Activated T-helper 1 cell treated with Interleukin-2 at 50 U/mL for 16 hours (primary cell): ENCODE measurements at places on chromosomes 7 and 10.

DNA sequence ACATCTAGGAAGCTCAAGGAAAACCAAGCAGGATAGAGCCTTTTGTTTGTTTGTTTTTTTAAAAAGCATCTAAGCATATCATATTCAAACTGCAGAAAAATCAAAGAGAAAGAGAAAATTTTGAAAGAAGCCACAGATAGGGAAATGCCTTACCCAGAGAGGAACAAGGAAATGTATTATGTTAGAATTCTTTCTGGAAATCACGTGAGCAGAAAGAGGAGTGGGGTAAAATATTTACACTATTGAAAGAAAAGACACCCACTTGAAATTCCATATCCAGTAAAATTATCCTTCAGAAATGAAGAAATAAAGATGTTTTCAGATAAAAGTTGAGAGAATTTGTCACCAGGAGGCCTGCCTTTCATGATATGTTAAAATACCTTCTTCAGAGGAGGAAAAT is 775.7 kb upstream of the IGFBP3 start:
- DNase-seq = no peak

DNA sequence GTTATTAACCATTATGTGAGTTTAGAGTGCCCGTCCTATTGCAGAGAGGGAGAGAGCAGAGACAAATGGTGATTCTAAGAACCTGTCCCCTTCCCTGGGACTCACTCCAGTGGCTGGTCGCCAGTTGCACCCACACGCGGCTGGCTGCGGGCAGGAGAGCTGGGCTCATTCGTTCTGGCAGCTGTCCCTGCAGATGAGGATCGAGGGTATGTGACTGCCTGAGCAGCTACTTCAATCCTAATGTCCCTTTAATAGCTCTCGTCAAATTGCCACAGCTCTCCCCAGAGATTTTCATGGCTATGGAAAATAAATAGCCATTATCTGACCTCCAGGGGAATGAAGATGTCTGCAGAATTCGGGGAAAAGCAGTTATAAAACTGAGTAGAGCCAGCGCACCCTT is 41.6 kb downstream of the RBM28 start:
- no peak for DNase-seq

DNA sequence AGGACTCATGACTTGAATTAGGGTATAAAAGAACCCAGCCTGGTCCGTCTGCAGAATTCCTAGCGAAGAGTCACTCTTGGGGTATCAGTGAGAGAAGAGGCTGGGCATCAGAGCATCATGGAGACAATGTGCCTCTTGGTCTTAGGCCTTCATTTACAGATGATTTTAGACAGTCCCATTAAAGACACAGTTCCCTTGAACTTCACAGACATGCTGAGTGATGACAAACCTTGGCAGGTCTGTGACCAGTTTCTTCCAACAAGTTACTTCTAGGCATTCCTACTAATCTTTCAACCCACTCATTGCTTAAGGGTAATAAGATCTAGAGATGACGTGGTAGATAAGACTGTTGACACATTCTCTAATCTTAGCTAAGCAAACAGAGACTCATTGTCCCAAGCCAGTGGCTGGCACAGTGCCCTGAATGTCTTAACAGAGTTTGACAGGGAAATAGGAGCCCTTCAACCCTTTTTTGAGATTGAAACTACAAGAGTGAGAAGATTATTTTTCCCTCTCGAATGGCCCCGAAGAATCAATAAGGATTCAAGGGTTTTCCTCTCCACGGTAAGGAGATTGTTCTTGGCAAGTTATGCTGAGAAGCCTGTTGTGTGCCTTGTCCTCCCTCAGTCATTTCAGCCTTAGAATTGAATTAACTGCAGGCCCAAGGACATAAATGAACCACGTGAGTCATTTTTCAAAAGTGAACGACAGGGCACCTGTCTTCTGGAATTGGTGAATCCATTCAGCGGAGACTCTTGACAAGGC is 281.1 kb downstream of the CCDC3 start:
- DNase-seq = no peak

DNA sequence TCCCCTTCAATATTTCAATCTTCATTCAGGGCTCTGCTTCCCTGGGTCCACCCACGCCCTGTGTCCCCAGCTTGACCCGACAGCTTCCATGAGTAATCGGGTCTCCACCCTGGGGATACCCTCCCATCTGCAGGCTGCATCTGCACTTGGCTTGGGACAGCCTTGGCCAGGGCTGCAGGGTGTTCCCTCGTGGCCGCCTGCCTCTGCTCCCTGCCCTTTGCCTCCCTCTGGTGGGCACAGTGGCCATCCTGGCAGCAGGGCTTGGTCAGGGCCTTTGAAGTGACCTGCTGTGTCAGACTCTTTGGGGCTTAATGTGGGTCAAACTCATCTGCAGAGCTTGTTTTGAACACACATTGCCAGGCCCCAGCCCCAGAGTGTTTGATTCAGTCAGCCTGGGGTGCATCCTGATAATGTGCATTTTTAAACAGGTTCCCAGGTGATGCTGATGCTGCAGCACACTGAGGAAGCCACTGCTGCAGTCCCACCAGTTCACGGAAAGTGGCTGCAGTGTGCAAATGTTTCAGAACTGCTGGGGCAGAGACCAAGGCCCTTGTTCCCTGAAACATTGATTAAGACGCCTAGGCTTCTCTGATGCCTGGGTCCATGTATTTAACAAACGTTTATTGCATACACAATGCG is 80.7 kb upstream of the SEC61G start:
- no peak for DNase-seq

DNA sequence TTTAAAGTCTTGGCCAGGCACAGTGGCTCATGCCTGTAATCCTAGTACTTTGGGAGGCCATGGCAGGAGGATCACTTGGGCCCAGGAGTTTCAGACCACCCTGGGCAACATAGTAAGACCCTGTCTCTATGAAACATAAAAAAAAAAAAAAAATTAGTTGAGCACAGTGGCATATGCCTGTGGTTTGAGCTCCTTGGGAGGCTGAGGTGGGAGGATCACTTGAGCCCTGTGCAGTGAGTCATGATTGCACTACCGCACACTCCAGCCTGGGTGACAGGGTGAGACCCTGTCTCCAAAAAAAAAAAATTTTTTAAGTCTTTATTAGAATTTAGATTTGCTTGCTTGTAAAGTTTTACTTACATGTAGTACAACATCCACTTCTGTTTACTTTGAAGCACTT is 14.0 kb downstream of the WNT2 start:
- no peak for DNase-seq

DNA sequence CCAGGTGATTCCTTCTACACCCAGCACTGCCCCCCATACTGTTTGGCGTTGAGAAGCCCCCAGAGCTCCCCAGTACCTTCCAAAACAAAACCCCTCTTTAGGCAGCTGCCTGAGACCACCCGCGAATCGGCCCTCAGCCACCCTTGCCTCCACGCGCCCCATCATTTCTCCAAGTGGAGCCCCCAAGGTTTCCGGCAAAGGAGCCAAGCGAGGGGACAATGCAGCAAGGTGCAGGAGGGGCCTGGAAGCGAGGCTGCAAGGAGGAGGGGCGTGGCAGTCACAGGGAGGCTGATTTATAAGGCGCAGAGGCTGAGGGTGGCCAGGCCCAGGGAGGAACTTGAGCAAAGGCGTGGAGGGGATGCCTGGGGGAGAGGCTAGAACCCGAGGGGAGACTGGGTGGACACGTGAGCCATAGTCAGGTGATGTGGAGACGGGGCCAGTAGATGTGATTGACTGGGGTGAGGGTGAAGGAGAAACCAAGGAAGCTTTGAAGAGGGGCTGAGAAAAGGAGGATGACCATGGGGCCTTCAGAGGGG is 16.2 kb downstream of the SLC29A3 start:
- no peak for DNase-seq
